Stimulated activated CD8-positive, alpha-beta memory T cell treated with anti-CD3 and anti-CD28 coated beads, Interleukin-12 subunit alpha, Interleukin-12 subunit beta, amount 100 ng/mL, for 4 hours (primary cell): ENCODE measurements at places on chromosomes 4 and X.

- DNase-seq, result no peak
Observed at GRCh38 chrX:11341274-11342201, 48.3 kb downstream of the AMELX start.

GRCh38 chr4:159487284-159487747, 384.4 kb downstream of the RAPGEF2 start:
- no peak for DNase-seq

GRCh38 chrX:118627084-118627758, 100.2 kb upstream of the IL13RA1 start:
- DNase-seq, result no peak

DNA sequence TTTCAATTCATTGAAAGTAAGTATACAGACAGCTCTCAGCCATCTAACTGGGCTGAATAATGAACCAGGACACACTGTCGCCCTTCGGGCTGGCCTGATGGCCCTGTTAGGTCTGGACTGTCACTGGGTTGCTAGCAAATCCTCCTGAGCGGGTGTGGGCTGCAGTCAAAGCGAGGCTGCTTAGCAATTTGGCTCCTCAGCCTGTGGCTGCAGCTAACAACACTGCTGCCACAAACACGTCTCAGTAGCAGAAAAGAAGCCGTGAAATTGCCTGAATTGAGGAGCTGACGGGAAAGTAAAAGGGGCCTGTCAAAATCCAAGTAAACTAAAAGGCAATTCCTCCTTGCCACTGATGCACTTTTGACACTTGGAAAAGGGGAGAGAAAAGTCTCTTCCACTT, 72.8 kb downstream of the SMIM20 start:
- DNase-seq, result no peak

- DNase-seq, result no peak
Observed at GRCh38 chr4:17817027-17817426, 6.2 kb downstream of the NCAPG start.

DNA sequence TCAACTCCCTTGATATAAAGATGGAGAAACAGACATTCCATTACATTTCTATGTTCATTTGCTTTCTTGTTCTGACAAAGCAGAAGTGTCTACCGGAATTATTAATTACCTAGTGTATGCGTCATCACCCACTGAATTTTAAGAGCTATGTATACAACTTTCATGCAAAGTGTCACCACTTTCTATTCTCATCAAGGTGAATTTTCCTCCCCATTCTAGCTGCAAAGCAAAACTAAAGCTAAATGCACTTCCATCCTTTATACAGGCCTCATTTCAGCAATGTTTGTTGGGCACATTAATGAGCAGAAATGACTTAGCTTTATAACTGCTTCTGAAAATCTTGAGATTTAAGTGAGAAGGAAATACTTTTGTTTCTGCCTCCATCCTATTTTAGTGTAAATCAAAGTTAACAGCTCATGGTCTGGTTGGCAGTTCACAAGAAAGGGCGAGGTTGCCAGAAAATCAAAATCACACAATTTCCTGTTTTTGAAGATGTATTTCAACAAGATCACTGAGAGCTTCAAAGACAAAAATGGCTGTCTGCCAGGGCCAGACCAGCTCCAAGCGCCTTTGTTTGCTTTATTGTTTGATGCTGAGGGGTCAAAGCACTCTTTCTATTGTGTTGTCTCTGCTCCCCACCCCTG, 7.2 kb upstream of the FAM9C start:
- DNase-seq, result no peak

DNA sequence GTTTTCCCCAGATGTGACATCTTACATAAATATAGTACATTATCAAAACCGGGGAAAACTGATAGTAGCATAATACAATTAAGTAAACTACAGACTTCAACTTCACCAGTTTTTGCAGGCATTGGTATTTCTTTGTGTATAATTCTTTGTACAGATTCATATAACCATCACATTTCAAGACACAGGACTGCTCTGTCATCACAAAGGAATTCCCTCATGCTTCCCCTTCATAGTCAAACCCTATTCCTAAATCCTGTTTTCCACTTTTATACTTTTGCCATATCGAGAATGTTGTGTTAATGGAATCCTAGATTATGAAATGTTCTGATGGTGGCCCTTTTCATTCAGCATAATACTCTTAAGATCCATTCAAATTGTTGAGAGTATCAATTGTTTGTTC, 36.0 kb downstream of the STIM2 start:
- no peak for DNase-seq

GRCh38 chrX:70313503-70313902, 23.6 kb downstream of the KIF4A start:
- no peak for DNase-seq

DNA sequence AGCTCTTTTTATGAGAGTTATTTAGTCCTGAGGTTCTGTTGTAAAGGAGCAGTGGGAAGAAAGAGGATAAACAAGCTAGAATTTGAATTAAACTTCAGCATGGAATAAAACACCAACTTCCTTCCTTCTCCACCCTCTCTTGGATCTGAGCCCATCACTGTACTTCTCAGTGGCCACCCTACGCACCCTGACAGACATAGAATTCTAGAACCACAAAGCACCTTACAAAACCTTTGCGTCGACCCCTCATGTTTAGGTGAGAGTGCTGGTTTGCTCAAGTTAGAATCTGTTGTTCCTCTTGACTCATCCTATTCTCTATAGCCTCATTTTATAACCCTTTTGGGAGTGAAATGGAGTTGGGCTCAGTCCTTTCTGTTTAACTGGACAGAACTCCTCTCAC, 84.6 kb upstream of the RPL34 start:
- DNase-seq, result no peak

GRCh38 chr4:189822326-189822725, 118.3 kb upstream of the FRG1 start:
- no peak for DNase-seq

DNA sequence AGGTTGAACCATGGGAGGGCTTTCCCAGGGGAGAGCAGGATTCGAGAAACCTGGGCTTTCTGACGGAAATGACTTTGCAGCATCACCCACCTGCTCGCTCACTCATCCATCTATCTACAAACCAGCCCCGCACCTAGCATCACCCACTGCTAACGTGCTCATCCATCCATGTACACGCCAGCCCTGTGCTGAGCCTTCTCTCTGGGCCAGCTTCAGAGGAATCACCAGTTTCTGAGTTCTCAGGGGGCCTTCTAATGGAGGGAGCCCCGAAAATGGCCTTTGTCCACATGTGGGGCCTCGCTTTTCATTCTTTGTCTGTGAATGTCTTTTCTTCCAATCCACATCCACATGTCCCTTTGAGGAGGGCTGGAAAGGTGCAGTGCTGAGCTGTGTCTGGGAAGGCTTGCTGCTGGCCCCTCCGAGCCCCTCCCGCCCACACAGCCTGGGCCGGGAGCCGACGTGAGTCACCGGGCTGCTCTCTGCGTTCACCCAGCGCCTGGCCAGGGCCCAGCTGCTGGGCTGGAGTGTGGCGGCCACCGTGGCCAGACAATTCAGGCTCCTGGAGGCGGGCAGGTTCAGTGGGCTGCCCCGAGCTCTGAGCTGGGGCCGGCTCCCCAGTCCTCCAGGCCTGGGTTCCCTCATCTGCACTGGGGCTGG, 14.7 kb downstream of the SORCS2 start:
- no peak for DNase-seq

GRCh38 chr4:123350191-123350544, 46.4 kb upstream of the SPRY1 start:
- no peak for DNase-seq

DNA sequence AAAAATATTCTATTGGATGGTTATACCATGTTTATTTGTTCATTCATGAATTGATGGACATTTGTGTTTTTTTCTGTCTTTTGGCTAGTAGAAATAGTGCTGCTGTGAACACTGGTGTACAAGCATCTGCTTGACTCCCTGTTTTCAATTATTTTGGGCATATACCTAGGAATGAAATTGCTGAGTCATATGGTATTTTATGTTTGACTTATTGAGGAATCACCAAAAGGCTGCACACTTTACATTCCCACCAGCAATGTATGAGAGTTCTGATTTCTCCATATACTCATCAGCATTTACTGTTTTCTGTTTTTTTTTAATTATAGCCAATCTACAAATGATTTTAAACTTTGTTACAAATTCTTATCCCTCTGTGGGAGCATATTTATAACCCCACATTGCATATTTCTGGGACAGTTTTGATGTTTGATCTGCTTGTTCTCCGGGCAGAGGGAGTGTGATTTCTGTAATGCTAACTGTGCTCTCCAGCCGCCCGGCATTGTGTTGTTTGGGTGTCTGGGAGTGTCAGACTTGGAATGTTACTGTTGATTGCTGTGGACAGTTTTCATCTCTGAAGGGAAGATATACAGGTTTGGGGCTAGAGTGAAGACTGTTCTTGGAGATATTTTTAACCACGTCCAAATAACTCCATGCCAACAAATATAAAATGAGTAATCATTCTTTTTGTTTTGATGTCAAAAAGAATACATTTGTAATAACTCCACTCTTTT, 60.5 kb upstream of the PGRMC2 start:
- no peak for DNase-seq

- DNase-seq, result no peak
Observed at GRCh38 chr4:10671366-10671765, 13.2 kb downstream of the CLNK start.

DNA sequence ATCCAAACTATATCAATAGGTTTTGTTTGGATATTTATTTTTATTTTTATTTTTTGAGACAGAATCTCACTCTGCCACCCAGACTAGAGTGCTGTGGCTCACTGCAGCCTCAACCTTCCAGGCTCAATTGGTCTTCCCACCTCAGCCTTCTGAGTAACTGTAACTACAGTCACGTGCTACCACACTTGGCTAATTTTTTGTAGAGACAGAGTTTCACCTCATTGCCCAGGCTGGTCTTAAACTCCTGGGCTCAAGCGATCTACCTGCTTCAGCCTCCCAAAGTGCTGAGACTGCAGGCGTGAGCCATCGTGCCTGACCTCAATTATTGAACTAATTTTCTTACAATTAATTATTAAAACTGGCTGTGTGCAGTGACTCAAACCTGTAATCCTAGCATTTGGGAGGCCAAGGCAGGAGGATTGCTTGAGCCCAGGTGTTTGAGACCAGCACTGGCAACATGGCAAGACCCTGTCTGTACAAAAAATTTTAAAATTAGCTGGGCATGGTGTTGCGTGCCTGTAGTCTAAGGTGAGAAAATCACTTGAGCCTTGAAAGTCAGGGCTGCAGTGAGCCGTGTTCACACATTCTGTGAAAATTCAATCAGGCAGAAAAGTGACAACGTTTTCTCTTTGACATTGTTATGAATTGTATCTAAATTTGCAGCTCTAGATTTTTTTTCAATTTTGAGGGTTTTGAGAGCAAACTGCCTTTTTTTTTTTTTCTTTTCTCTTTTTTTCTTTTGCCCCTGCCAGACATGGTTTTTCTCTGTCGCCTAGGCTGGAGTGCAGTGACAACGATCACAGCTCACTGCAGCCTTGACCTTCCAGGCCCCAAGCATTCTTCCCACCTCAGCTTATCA, 66.0 kb downstream of the UBE2K start:
- no peak for DNase-seq

DNA sequence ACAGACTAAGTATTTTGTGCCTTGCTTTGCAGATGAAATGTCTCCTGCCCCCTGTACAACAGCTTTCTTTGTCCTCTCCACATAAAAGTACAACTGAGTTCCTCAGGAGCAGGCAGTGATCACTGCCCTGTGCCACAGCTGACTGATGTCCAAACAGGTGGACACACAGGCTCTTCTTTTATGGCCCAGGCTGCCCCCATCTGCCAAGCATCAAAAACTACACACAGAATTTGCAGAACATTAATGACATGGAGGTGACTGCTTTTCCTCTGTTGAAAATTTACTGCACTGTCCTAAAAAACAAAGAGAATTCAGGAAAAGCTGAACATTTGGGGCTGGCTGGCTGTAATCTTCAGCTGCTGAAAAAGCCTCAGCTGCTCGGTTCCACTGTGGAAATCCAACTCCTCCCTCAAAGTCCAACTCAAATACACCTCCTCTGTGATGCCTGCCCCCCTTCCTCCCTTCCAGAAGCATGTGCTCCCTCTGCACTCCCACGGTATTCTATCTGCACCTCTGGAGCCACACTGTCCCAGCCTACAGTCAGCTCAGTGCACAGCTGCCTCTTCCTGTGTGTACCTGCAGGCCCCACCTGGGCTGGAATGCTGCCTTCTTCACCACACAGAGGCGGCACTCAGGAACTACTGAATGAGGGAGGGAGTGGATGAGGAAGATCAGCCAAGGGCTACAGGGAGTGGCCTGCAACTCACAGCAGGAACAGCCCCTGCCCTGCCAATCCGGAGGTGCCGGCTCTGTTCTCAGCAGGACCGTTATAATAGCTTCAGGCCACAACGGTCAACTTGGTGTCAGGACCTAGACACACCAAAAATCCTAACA, 10.3 kb downstream of the AFAP1 start:
- no peak for DNase-seq

DNA sequence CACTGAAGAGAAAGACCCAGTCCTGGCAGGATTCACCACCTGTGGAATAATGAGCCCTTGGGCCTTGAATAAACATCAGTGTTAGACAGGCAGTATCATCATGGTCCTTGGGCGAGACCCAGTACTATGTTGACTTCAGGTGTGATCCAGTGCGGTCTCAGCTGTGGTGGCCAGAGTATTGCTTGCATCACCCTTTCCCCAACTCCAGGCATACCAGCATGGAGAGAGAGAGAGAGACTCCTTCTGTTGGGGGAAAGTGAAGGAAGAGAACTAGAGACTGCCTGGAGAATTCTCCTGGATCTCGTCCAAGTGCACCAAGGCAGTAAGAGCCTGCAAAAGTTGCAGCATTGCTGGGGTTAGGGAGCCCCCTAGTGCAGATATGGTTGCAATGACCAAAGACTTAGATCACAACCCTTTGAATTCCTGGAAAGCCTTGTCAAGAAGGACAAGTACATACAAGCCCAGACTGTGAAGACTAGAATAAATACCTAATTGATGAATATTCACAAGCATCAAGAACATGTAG, 61.1 kb upstream of the VAMP7 start:
- DNase-seq, result peak; percentile 3

GRCh38 chrX:12052109-12052508, 86.2 kb upstream of the FRMPD4 start:
- no peak for DNase-seq

GRCh38 chrX:120287513-120288112, 23.6 kb downstream of the TMEM255A start:
- DNase-seq, result no peak

DNA sequence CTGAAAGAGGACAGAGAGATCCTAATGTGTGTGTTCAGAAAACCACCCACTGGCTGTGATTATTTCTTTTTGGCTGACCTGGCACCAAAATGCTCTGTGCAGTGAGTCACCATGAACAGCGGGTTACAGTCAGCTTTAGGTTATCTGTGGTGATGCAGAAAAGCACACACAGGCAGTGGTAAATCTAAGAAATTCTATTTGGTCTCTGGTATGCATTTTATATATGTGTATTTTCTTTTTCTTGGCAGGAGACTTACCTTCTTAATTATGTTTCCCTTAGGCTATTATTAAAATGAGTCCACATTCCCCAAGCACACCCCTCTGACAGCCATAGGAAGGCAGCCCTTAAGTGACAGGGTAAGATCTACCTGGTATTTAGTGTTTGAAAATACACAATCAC, 79.1 kb upstream of the TFDP3 start:
- no peak for DNase-seq

- DNase-seq, result no peak
Observed at GRCh38 chr4:85756938-85757337, 282.0 kb downstream of the ARHGAP24 start.

GRCh38 chrX:93461060-93461459, 212.3 kb downstream of the NAP1L3 start:
- no peak for DNase-seq
